NCI-H1930 (cell line): ENCODE measurements at places on chromosomes 3 and 15.

- no peak for DNase-seq
These were observed 198.0 kb upstream of the NR2E3 start for GRCh38 chr15:71612397-71612722.

- no peak for DNase-seq
These were observed 14.4 kb downstream of the PLA2G4F start for GRCh38 chr15:42141795-42142667.

DNA sequence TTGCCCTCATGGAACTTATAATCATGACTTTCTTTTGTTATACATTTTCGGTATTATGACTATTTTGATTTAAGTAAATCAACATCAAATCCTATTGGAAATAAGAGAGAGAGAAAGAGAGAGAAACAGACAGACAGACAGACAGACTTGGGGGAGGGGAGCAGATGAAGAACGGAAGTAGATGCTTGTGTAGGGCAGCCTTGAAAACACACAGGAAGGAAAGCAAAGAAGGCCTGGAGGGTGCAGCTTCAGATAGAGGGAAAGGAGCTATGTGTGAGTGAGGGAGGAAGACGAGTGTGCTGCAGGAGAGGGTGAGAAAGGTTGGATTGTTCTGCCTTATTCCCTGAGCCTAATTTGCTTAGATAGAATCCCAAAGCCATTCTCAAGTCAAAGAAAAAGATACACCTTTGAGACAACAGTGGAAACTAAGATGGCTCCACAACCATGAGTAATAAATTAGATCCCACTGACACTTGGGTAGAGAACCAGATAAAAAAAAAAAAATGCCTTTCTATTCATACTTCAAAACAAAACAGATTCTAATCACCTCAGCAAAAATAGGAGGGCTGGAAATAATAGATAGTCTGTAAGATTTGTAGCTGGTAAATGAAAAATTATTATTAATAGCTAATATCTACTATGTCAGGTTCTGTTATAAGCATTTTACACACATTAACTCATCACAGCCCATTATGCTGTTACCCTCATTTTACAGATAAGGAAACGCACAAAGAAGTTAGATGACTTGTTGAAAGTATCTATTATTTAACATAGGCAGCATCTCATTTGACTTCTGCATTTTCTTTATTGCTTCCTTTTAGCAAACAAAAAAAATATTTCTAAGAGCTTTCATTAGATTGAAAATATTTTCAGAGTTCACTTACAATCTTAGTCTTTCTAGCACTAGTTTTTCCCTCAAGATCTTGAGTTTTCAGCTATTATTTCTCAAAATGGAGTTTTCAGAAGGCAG is 214.1 kb downstream of the TNIK start:
- DNase-seq, result no peak

- DNase-seq, result no peak
These were observed 1.0 kb downstream of the H1-8 start for GRCh38 chr3:129543999-129544398.

DNA sequence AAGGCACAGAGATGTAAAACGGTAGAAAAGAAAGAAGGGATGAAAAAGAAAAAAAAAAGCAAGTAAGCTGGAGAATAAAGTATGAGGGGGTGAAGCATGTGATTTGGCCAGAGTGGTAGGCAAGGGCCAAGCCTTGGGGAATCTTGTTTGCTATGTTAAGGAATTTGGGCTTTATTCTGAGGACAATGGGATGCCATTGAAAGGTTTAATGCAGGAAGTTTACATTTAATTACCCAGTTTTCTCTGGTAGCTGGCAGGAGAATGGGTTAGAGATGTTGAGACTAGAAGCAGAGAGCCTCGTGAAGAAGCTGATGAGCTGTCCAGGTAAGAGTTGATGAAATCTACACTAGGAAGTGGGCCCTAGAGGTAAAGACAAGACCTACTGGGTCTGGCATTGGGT is 455.9 kb downstream of the PDCD6IP start:
- no peak for DNase-seq

DNA sequence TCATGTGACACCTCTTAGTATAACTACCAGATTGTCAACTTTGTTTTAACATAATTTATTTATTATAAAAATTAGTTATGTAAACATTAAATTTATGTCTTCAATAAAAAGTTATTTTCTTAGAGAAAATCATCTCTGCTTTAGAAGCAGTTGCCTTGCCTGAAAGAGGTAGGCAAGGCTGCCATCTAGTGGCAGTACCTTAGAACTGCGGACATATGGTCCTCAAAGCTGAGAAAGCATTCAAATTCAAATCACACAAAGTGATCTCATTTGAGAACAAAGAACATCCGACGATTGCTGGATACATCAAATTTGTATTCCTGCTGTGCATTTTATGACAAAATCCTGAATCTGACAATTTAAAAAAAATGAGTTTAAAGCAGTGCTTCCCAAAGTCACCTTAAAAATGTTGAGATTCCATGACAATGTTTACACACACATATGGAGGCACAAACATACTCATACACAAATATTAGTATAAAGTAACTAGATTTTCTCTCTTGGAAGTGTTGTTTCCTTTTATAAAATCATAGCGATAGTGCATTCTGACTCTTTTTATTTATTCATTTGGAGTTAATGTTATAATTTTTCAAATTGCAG is 617.4 kb downstream of the CADM2 start:
- DNase-seq, result peak; percentile 22

- DNase-seq, result no peak
These were observed 242.4 kb downstream of the OPA1 start for GRCh38 chr3:193835414-193835813.

- no peak for DNase-seq
These were observed 484.3 kb downstream of the DIPK2A start for GRCh38 chr3:144455841-144456440.

DNA sequence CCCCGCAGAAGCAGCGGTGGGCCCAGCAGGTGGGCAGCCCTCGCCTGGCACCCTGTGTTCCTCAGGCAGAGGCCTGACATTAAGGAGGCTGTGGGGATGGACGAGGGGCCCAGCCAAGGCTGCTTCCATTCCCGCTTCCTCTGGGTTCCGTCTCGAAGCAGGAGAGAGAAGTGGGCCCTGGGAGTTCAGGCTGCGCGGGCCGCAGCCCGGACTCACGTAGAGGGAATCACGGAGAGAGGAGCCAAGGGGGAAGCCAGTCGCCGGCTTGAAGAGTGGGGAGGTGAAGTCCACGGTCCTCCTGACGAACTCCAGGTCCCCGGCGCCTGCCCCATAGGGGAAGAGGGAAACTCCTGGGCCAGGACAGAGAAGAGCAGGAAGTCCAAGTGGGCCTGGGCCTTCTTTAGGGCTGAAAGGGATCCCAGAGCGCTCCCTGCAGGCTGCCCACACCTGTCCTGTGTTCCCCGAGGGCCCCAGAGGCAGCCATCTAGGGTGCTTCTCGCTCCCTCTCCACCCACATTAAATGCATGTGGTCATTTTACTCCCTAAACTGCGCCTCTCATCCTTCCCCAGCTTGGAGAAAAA is 37.7 kb downstream of the MUC4 start:
- no peak for DNase-seq

DNA sequence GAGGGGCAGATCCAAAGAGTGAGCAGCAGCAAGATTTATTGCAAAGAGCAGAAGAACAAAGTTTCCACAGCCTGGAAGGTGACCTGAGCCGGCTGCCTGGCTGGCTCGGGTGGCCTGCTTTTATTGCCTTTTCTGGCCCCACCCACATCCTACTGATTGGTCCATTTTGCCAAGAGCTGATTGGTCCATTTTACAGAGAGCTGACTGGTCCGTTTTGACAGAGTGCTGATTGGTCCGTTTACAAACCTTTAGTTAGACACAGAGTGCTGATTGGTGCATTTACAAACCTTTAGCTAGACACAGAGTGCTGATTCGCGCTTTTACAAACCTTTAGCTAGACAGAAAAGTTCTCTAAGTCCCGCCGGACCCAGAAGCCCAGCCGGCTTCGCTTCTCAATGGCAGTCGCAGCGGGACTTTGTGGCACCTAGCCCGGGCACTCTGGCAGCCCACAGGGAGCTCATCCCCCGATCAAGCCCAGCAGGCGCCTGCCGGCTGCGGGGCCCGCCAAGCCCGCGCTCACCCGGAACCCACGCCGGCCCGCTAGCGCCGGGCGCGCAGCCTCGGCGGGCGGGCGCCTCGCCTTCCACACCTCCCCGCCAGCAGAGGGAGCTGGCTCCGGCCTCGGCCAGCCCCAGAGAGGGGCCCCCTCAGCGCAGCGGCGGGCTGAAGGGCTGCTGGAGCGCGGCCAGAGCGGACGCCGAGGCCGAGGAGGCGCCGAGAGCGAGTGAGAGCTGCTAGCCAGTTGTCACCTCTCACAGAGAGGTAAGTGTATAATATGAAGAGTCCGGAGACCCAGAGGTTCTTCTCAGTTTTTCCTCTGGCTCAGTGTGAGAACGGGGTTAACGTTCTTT is 339.2 kb downstream of the CHL1 start:
- DNase-seq, result no peak

- no peak for DNase-seq
These were observed 8.4 kb downstream of the CSK start for GRCh38 chr15:74790080-74790916.

DNA sequence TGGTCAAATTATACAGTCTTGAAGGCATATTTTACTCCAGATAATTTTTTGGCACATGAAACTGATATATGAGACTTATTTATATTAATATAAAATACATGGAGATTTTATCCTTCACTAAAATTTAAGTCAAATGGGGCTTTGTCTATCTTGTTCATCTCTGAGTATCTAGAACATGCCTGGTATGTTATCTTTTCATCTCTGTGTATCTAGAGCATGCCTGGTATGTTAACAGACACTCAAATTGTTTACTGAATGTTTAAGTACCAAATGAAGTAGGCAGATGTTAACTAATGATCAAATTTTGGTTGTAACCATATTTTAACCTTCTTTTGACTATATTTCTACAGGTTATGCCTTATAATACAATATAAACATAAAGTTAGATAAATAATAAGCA is 7.7 kb downstream of the GTF2A2 start:
- DNase-seq, result no peak

DNA sequence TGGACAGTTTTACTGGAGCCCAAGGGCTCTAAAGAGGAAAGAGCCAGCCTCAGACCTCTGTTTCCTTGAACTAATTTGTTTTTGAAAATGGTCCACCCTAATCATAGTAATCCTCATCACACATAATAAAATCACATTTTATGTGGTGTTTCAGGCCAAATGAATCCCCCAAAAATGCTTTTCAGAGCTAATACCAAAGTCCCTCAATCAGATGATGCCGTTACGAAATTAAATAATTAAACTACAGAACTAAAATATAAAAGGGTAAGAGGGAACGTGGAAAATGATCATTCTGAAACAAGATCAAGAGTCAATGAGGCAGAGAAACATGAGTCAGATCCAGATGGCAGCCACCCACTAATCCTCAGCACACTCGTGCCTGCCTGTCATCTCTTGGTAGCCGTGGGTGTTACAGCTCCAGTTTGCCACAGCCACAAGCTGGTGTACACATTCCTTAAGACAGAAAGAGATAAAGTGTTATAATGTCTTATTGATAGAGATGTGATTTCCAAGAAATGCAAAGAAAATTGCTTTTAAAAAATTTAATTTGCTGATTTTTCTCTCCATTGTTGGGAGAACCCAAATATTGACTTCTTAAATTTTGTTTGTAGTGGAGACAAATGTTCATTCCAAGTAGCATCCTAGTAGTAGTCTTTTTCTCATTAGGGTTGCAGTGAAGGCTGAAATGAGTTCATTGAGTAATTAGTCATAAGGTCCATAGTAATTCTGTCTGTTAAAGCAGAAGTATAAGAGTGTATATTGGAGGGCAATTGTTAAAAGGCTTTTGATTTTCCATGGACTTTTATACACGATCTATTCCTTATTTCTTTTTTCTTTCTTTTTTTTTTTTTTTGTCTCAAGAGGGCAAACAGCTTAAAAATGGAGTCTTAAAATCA is 104.2 kb downstream of the AGBL1 start:
- DNase-seq, result no peak

DNA sequence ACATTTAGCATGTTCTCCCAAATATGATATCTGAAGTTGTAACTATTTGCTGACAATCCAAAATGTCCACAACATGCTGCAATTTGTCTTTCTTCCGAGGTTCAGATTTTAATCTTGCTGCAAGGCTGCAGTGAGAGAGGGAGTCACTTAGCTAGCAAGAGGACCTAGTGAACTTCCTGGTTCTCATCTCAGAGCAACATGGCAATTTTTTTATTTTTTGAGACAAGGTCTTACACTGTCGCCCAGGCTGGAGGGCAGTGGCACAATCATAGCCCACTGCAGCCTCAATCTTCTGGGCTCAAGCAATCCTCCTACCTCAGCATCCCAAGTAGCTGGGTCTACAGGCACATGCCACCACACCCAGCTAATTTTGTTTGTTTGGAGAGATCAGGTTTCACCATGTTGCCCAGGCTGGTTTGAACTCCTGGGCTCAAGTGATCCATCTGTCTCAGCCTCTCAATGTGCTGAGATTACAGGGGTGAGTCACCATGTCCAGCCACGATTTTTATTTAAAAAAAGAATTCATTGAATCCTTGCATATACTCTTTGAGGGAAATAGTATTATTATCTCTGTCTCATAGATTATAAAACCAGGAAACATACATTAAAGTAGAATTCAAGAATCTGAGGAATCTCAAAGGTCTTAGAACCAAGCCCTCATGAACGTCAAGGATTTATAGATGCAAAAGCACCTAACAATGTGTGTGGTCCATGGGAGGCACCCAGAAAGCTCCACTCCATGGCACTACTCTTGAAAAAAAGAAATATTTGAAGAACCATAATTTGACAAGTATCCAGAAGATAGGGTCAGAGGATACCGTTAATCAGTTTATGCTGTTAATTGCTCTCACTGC is 9.1 kb downstream of the HDC start:
- no peak for DNase-seq

DNA sequence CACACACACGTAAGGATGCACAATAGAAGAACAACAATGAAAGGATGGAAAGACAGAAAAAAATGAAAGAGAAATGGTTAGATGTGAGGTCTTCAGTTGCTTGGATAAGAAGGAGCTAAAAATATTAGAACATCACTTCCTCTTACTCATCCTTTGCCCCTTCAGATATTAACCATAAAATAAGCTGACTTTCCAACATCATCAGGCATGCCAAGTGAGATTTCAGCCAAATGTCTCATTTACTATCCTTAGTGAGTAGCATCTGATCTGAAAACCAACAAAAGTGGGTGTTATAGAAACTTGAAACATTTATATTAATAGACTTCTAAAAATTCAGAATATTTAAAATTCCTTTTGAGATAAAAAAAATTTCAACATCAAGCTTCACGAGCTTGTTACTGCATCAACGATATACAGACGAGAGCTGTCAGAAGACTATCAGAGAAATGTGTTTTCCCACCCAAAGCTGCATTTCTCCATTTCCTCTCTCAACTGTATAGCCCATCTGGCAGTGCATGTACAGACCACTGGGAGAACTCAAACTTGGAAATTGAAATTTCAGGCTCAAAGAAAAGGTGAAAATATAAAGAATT is 25.4 kb upstream of the LSAMP start:
- no peak for DNase-seq
